ENCODE measurements at places on chromosomes 5 and 9.

DNA sequence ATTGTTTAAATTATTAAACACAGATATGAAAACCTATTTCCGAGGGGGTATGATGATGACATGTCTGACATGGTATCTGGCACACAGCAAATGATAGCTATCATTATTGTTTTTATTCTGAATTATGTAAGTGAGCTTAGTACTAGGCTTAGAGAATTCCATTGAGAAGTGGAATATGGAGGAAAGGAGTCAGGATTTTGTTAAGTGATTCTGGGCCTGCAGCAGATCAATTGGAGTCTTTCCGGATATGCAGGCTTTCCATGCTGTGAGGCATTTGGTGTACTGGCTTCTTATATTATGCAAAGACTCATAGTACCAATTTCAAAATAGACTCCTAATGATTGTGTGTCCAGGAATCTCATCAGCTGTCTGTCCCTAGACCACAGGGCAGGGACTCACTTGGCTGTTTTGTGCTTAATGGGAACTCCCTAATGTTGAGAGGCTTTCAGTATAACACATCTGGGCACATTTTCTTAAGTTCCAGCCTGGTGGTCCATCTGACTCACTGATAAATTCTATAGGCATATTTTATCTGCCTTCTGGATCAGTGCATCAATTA, 180.0 kb upstream of the KLF9 start:
- peak; percentile 49 for DNase-seq

- no peak for DNase-seq
These were observed 103.6 kb downstream of the BOD1 start for GRCh38 chr5:173512637-173513435.

GRCh38 chr5:131186561-131187256, 16.0 kb downstream of the LYRM7 start:
- peak; percentile 17 for DNase-seq

DNA sequence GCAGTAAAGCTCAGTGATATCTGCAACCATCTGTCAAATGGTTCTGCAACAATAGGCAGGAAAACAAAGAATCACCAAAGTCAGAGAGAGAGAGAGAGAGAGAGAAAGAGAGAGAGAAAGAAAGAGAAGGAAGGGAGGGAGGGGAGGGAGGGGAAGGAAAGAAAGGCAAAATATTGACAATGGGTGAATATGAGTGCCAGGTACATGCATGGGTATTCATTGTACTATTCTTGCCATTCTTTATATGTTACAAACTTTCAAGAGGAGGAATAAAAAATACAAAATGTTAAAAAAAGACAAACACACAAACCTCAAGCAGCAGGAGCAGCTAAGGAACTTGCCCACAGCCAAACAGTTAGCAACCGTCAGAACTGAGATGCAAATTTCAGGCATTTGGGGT, 350.8 kb upstream of the RFX3 start:
- DNase-seq: no peak
